Activated naive CD4-positive, alpha-beta T cell treated with Interleukin-2 at 50 U/mL for 16 hours (primary cell): ENCODE measurements at places on chromosomes 6 and 20.

DNA sequence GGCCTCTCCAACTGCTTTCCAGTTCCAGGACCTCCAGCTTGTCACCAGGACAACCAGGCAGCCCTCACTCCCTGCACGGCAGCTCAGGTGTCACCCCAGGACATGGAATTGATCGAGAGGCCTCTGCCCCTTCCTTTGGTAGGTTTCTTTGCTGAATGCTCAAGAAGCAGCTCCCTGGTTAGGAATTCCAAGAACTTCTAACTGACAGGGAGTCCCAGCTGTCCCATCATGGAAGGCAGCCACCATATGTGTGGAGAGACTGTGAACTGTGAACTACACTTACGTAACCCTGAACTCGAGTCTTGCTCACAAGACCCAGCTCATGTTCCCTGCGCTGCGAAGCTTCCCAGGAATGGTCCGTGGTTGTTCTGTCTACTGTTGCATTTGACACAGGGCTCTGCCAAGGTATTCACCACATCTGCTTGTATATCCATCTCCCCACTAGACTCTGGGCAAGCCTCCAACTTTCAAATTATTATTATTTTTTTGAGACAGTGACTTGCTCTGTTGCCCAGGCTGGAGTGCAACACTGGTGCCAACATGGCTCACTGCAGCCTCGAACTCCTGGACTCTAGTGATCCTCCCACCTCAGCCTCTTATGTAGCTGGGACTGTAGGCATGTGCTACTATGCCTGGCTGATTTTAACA lies 35.7 kb downstream of the MGME1 start:
- DNase-seq: no peak

DNA sequence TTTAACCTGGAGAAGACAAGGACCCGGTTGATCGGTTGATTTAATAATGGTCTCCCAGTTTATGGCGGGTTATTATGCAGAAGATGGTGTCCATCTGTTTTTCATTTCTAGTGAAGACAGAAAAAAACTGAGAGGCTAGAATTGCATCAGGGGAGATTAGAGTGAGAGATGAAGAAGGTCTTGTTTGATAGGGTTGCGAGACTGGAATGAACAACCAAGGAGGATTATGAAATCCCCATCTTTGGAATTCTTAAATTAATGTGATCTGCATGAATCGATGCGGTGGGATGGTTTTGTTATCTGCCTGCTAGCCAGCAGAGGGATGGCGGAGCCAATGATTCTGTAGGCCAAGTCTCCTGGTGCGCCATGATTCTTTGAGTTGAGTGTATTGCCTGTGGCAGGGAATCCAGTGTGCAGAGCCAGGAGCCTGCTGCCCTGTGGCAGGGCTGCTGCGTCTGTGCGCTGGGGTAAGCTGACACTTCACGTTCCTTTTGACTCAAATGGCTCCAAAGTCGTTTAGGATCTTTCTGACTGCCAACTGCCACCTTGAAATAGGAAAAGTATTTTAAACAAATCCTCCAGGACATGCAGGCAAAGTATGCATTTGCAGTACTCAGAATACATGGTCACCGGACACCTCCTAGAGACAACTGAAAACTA lies 200.1 kb downstream of the CLIC5 start:
- DNase-seq: no peak

DNA sequence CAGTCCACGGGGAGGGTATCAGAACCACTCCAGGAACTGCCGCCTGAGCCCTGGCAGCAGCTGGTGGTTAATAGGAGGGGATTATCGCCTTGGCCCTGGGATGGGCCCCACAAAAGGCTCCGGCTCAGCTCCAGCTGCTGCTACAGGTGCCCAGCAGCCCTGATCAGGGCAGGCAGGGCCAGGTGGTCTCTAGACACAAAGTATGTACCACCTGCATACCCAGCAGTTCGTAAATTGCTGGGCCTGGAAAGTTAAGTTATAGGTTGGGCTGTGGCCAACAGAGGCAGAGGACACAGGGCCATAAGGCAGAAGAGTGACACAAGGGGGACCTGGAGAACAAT lies 35.1 kb downstream of the RRBP1 start:
- no peak for DNase-seq

DNA sequence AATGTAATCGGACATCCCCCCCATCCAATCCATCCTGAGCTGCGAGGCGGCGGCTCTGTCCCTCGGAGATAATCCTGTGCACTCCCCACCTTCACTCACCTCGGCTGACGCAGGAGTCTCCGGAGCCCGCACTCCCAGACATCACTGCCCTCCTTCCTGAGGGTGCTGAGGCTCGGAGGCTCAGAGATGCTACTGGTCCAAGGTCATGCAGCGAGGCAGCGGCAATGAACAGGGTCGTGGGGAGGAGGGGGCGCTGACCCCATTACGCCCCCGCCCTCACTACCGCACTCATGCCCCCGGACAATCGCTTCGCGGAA lies 485 bp downstream of the ADISSP start:
- peak; percentile 20 for DNase-seq

DNA sequence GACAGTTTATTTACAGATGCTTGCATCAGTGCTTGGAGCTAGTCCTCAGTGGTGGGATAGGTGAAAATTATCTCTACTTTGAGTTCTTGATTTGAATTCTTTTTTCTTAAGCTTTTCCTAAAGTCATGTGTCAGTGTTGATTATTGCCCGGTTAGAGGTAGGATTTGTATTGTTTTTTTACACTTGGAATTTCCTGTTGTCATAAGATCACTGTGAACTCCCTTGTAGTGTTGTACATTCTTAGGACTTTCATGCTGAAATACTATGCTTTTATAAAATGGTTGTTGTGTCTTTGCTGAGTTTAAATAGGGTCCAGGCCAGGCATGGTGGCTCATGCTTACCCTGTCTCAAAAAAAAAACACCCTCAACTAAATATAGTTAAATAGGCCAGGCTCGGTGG lies 20.3 kb downstream of the ASXL1 start:
- no peak for DNase-seq

DNA sequence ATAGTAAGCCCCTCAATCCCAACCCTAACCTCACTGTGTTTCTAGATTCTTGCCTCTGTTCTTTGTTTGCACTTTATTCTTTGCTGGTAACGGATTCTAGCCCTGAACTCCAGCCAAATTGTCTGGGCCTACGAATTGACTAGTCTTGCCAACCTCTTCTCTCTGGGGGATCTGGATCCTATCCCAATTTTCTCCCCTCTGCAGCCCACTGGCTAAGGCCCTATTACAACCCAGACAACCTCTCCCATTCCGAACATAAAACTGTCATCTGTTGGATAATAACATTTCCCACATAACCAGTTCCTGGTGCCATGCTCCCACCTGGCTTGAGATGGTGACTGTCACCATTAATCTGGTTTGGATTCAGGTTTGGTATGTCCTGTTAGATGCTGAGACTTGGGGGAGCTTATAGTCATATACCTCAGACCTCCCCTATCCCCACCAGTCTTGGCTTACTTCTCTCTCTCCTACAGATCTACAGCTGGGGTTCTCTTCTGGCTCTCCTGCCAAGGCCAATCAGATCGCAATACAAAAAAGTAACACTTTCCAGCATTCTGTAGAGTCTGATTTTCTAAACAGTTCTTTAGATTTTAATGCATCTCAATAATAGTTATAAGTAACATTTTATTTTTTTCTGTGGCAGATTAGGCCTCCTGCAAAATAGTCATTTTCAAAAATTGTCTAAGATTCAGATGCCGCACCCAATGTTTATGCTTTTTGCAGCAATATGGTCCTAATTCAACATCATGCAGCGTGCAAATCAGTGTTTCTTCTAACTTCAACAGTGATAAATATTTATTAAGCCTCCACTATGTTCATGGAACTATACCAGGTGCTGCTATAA lies 29.8 kb upstream of the AHI1 start:
- no peak for DNase-seq

DNA sequence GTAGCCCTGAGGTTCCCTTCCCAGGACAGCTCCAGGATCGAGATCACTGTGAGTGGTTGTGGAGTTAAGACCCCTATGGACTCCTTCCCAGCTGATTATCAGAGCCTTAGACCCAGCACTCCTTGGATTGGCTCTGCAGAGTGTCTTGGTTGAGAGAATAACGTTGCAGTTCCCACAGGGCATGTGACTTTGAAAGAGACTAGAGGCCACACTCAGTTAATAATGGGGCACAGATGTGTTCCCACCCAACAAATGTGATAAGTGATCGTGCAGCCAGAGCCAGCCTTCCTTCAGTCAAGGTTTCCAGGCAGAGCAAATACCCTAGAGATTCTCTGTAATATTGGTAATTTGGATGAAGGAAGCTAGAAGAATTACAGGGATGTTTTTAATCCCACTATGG lies 5.2 kb upstream of the BTN2A2 start:
- DNase-seq: no peak

DNA sequence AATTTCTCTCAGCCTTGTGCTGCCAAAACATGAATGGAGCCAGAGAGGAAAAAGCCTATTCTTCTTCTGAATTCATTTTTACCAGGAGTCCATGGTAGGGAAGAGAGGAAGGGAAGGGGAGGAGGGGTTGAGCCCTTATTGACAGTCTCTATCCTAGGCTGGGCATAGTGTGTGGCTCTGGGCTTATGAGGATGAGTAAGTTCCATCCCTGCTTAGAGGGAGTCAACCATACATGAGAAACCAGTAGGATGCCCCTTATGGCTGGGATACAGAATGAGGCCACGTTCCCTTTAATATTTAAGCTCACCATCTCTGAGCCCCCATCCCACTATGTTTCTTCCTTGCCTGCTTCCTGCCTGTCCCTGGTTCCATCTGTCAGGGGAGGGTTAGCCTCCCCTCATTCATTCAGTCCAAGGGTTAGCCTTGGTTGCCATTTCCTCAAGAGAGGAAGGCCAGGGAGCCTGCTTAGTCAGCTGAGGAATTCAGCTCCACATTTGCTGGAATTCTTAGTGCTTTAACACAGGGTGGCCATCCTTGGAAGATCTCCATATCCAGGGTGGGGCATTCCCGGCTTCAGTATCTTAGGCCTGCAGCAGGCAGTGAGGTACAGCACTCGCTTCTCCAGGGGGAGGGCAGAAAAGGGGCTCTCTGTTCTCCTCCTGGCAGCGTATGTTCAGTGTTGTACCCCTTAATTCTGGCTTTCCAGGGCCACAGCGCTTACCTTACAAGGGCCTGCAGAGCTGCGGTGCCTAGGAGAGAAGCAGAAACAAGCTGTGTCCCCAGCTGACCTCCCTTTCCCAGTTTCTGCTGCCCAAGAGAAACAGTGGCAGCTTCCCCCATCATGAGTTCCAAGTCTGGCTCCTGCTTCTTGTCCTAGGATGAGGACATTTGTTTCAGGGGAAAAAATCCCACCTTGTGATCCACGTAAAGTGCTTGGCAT lies 12.5 kb downstream of the SIRT5 start:
- no peak for DNase-seq

- DNase-seq: no peak
These were observed 36.6 kb downstream of the HLA-G start for GRCh38 chr6:29864037-29864810.

- no peak for DNase-seq
These were observed 753.4 kb upstream of the ADGRB3 start for GRCh38 chr6:67881706-67882065.

DNA sequence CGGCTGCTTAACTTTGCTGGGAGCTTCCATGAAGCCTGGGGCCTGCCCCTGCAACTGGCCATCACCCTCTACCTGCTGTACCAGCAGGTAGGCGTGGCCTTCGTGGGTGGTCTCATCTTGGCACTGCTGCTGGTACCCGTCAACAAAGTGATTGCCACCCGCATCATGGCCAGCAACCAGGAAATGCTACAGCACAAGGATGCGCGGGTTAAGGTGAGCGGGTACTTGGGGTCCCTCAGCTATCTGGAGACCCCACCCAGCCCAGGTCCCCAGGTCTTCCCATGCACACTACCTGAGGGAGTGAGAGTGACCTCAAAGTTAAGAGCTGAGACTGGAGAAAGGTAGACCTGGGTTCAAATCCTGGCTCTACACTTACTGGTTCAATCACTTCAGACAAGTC lies 5.8 kb downstream of the ABCC10 start:
- no peak for DNase-seq

GRCh38 chr20:19813846-19814640 lies 56.0 kb downstream of the RIN2 start:
- DNase-seq: no peak

GRCh38 chr20:11753155-11753554 lies 164.5 kb upstream of the BTBD3 start:
- no peak for DNase-seq

- DNase-seq: peak; percentile 91
These were observed at the start of gene DYNLT1 for GRCh38 chr6:158644231-158645063. Gene DYNLT1, minus strand, starts transcription at chr6:158644743. Its CDS starts 35 bp downstream, at chr6:158644708.

DNA sequence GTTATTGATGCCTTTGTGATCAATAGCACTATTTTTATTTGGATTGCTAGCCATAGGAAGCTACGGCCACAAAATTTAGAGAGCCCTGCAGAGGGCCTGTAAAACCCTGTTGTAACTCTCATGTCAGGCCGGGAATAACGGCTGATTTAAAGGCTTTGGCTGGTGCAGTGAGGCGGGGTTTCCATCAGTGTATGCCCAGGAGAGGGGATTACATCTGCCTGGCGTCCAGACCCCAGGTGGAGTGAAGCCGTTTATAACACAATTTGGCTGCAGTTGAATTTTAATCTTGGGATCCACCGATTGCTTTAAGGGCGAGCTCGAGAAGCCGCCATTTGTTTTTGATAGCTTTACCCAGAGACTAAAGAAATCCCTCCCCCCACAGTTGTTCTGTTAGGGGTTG lies 29.1 kb upstream of the APCDD1L start:
- DNase-seq: no peak

- DNase-seq: no peak
These were observed 212.9 kb downstream of the PLCB4 start for GRCh38 chr20:9281803-9282202.

DNA sequence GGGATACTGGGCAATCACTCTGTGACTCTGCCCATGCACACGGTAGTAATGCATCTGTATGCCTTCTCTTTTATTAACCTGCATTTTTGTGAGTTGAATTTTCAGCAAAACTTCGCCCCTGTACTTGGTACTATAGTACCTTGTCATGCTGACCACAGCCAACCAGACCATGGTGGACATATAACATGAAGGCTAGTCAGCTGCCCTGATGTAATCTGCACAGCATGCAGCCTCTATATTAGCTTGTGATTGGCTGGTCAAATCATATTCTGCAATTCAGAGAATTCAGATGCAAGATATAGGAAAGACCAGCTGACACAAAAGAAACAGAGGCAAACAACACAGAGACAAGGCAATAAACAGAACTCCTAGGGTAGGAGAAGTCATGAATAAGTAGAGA lies 200.9 kb upstream of the JARID2 start:
- DNase-seq: no peak

- no peak for DNase-seq
These were observed 135.5 kb downstream of the LY86 start for GRCh38 chr6:6723921-6724538.

DNA sequence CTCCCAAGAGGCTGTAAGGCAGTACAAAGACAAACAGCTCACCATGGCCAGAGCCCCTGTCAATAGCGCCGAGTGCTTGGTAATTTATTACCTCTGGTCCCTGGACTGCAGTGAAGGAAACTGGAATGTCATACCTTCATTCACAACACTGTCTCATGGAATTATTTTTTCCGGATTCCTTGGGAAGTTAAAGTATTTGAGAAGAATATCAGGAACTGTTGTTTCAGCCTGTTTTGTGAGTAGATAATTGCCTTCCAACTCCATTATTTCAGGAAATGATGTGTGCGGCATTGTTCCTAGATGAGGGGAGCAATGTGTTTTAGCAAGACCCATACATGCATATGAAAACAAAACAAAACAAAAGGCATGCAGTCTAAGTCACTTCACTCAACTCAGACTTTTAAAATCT lies 64.0 kb downstream of the BLOC1S5 start:
- DNase-seq: no peak
